ENCODE measurements at places on chromosomes 12 and 14.

GRCh38 chr12:48973941-48974673 is 2.6 kb upstream of the WNT10B start:
- DNase-seq: no peak

GRCh38 chr12:42426746-42427145 is 100.8 kb downstream of the PPHLN1 start:
- DNase-seq: no peak

DNA sequence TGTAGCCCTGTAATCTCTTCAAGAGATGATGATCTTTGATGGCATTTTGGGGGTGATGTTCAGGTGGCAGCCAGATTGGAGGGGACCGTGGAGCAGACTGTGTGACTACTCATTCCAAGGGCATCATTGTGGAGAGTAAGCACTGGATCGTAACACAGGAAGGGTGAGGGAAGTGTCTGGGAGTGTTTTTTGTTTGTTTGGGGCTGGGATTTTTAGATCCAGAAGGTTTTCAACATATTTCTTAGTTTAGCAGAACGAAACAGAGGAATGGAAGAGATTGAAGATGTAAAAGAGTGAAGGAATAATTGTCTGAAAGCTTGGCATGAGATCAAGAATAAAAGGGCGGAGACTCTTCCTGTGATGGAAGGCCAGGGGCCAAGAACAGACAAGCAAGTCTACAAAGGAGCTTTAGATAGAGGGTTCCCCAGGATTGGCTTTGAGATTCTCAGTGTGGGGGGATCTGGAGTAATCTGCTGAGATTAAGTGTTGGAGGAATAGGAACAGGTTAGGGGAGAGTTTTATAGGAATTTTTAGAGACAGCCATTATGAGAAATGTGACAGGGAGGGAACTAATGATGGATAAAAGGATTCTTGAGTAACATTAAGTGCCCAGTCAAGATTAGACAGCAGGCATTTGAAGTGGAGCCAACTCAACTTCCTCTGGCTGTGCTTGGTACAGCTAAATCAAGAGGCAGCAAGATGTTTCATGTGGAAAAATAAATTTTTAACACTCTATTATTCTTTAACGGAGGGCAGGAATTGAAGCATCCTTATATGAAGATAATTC is 79.7 kb upstream of the REP15 start:
- no peak for DNase-seq

DNA sequence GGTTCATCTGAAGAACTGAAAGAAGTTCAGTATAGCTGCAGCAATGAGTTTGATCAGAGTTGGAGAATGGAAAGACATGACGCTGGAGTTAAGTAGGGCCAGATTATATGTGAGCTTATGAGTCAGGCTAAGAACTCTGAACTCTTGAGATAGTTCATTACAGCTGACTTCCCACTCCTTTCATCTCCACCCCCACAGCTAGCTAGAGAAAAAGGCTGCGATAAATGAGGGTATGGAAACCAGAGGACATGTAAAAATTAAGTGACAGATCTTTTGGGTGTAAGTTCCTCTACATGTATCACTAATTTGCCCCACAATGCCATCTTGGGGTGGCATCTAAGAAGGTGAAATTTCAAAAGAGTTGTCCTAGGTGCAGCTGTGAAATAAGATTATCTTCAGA is 28.6 kb downstream of the PYM1 start:
- DNase-seq: no peak

GRCh38 chr12:108126990-108127501 is 2.0 kb upstream of the WSCD2 start:
- no peak for DNase-seq

- DNase-seq: no peak
Measured at GRCh38 chr12:48717252-48717695, 767 bp upstream of the CCNT1 start.

DNA sequence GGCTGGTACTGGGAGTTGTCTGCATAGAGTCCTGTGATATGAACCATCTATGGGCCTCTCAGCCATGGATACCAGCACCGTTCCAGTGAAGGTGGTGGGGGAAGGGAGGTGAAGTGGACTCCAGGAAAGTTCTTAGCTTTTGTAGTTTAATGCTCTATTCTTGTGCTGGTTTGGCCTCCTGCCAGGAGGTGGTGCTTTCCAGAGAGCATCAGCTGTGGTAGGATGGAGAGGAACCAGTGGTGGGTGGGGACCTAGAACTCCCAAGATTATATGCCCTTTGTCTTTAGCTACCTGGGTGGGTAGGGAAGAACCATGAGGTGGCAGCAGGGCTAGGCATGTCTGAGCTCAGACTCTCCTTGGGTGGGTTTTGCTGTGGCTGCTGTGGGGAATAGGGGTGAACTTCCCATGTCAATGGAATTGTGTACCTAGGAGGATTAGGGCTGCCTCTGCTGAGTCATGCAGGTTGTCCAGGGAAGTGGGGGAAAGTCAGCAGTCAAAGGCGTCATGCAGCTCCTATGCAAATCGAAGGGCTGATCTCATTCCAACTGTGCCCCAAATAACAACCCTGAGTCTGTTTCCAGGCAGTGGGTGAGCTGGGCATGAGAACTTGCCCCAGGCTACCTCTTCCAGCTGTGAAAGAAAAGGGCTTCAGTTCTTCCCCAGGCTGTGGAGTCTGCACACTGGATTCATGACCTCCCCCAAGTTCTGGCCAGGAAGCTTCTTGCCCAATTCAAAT is 14.2 kb downstream of the GZMH start:
- DNase-seq: no peak

- DNase-seq: no peak
Measured at GRCh38 chr14:68486033-68486732, 306.7 kb downstream of the ZFP36L1 start.

DNA sequence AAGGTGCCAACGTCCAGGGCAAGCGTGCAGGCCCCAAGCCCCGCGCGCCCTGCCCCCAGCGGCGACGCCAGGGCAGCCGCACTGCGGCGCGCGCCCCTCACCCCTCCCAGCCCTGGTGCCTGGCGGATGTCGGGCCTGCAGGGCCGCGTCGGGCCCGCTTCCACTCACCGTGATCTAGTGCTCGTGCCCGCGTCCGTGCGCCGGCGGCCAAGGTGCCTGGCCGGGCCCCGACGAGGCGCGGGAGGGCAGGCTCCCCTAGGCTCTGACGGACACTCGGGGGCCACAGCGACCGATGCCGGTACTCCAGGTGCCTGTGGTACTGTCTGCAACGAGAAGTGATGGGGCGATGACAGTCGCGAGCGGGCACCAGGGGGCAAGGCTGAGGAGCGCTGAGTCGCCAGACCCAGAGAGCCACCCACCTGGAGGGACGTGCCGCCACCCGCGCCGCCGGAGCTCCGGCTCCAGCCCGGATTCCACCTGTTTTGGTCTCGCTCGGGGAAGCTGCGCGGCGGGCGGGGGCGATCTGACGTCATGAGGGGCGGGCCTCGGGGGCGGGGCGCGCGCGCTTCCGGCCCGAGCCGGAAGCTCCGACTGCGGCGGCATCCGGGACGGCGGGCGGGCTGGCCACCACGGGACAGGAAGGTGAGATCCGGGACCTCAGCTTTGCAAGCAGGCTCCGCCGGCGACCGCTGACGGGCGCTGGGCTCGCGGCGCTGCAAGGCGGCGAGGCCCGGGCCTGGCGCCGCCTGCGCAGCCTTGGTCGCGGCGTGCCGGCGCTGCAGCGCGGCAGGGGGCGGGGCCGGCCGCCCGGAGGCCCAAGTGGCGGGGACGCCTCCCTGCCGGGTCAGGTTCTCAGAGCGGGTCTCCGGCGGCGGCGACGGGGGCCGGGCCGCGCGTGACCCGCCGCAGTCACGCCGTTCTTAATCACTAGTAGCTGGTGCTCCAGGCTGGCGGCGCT is at the start of the genes LYSET and MOAP1:
Gene LYSET (plus strand): TSS at position 927 of the 958 bp plus-strand sequence. CDS start 89 bp downstream, outside the sequence.
Gene MOAP1 (minus strand): TSS at position 507 of the 958 bp plus-strand sequence. CDS start 655 bp downstream, outside the sequence.
- DNase-seq: peak; percentile 71

- DNase-seq: no peak
Measured at GRCh38 chr12:100229876-100230275, 29.3 kb downstream of the ACTR6 start.
